Chondrocyte (in vitro differentiated cells): ENCODE measurements at places on chromosomes 7 and 10. TPM values are rescaled to one million over a fixed set of nuclear protein-coding genes. Genes with fewer than 3 reads are reported as not detected.
A peak's percentile ranks its signal among the peaks of the same experiment; 100 is the strongest.

ATRNL1 gene
- total RNA-seq: 65.1 to 99.7 TPM (median 66.0 TPM) in 3 replicates

GDF2 gene
- total RNA-seq: not detected in 3 replicates

GRCh38 chr10:65306201-65306600 is 1619.6 kb upstream of the LRRTM3 start:
- H3K27ac ChIP-seq: no peak overlapping the region
- H3K4me1 ChIP-seq: no peaks in the 10 kb centered on the region
- H3K4me3 ChIP-seq: no peak overlapping the region

DNA sequence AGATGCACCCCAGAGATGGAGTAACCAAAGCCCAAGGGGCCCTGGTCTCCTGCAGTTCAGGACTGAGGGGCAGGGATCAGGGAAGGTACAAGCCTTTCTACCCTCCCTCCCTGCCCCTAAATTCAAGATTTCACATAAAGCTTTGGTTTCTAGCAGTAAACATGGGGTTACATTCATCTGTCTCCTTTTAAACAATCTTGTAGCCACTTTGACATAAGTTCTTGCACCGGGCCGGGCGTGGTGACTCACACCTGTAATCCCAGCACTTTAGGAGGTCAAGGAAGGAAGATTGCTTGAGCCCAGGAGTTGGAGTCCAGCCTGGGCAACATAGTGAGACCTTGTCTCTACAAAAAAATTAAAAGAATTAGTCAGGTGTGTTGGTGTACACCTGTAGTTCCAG is 4.0 kb upstream of the ACTR3C start:
- peaks cover 4% of the 10 kb centered on the region for H3K27me3 ChIP-seq
- H3K4me3 ChIP-seq: no peak overlapping the region
- peaks cover 2% of the 10 kb centered on the region for H3K36me3 ChIP-seq
- no peak overlapping the region for H3K27ac ChIP-seq

GRCh38 chr7:6718124-6718523 is 11.4 kb upstream of the ZNF12 start:
- H3K27ac ChIP-seq: no peak overlapping the region
- peaks cover 2% of the 10 kb centered on the region for H3K36me3 ChIP-seq
- no peak for DNase-seq
- H3K27me3 ChIP-seq: peaks cover 22% of the 10 kb centered on the region
- no peaks in the 10 kb centered on the region for H3K4me1 ChIP-seq

DNA sequence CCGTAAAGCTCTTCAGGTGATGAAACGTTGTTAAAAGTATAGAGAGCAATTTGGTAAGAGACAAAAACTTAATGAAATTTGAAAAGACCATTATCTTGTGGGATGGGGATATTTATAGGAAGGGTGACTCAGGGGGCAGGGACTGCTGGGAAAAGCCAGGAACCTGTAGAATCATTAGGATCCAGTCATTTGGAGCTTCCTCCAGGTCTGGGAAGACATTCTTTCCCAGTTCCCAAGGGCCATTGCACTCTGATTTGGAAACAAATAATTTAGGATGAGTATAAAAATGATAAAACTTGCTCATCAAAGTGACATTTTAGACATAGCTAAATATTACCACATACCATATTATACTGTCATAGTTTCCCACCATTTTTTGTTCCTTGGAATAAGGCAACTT is 143.9 kb downstream of the PFKFB3 start:
- no peaks in the 10 kb centered on the region for H3K27me3 ChIP-seq
- H3K4me1 ChIP-seq: peaks cover 16% of the 10 kb centered on the region
- no peak overlapping the region for H3K27ac ChIP-seq
- peaks cover 2% of the 10 kb centered on the region for H3K36me3 ChIP-seq
- H3K4me3 ChIP-seq: no peak overlapping the region

- no peak for DNase-seq
- H3K36me3 ChIP-seq: peaks cover 12% of the 10 kb centered on the region
- H3K4me3 ChIP-seq: no peak overlapping the region
- peak overlapping the region; percentile 14 for H3K27ac ChIP-seq
Measured at GRCh38 chr10:58574058-58574457, 61.4 kb downstream of the BICC1 start.
